ENCODE measurements at places on chromosomes 2 and 18. TPM values are rescaled to one million over a fixed set of nuclear protein-coding genes. Genes with fewer than 3 reads are reported as not detected.

Gene MYO7B
- total RNA-seq, result 0.58 TPM

Gene SIX2
- total RNA-seq, result not detected

Gene ERICH2
- total RNA-seq, result not detected

Gene SIX3
- total RNA-seq, result not detected

Gene SCN9A
- total RNA-seq, result not detected

Gene LYPD6B
- total RNA-seq, result not detected

Gene CHRNG
- total RNA-seq, result not detected

Gene MBD5
- total RNA-seq, result 17.6 TPM

Gene PSTPIP2
- 13.5 TPM for total RNA-seq

Gene REG3A
- not detected for total RNA-seq

Gene ARMC9
- total RNA-seq, result 3.0 TPM

Gene CYP1B1
- total RNA-seq, result 3.3 TPM

GRCh38 chr18:6215888-6216287 lies 198.8 kb downstream of the L3MBTL4 start:
- DNase-seq, result no peak

- DNase-seq, result no peak
These were observed 119.6 kb downstream of the SPOPL start for GRCh38 chr2:138621139-138621538.

DNA sequence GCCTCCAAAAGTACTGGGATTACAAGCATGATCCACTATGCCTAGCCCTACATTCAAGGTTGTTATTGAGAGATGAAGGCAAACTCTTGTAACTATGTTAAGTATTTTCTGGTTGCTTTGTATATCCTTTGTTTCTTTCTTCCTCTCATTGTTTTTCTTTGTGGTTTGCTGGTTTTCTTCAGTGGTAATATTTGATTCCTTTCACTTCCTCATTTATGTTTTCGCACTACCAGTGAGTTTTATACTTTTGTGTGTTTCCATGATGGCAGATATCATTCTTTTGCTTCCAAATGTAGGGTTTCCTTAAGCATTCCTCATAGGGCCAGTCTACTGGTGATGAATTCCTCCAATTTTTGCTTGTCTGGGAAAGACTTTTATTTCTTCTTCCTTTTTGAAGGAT lies 90.2 kb downstream of the NCK2 start:
- DNase-seq, result no peak

- no peak for DNase-seq
These were observed 2.9 kb upstream of the SLC19A3 start for GRCh38 chr2:227720680-227721079.

DNA sequence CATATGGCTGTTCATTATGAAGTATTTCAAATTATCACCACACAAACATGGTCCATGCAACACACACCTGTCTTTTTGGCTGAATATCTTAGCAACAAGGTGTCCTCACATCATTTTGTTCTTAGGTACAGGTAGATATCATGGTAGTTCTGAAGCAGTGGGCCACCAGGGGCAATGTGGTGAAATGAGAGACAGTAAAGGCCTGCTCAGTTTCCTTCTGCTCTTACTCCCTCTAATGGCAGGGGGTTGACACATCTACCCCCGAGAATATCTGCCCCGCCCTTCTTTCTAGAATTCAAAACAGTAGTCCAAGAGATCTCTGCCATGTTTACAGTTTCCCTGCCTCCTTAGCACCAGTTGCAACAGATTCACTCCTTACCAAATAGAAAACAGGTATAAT lies 147.0 kb upstream of the KLHL14 start:
- DNase-seq, result no peak

GRCh38 chr18:34548120-34548972 lies 161.8 kb upstream of the DTNA start:
- DNase-seq, result no peak

DNA sequence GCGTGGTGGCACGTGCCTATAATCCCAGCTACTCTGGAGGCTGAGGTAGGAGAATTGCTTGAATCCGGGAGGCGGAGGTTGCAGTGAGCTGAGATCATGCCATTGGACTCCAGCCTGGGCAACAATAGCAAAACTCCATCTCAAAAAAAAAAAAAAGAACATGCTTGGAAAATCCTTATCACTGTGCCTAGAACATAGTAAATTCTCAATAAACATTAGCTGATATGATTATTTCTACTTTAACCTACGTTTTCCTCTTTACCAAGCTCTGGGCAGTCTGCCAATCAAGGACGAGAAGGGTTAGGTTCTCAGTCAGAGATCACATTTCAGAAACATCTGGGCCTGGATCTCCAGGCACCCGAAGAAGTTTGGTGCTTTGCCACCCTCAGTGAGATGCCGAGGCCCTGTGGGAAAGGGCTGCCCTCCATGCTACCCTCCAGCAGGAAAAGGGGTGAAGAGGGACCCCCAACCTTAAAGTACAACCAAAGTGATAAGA lies 107.7 kb downstream of the BCL11A start:
- DNase-seq, result no peak

DNA sequence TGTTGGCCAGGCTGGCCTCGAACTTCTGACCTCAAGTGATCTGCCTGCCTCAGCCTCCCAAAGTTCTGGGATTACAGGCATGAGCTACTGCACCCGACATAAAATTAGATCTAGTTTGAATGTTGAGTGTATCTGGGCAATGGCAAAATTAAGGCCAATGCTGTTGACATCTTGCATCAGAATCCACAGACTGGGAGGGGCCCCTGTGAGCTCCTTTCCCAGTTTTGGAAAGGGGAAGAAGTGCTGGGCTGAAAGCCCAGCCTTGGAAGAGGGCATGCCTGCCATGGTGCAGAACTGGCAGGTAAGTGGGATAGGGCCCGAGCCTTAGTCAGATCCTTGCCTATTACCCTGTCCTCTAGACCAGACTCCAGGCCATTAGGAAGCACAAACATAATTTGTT lies 4.5 kb upstream of the MYOM1 start:
- DNase-seq, result no peak

GRCh38 chr2:156435718-156436496 lies at the start of gene GPD2:
TSS of gene GPD2 (plus strand) at chr2:156436379. CDS start at chr2:156476106, 39,727 bp downstream.
- peak; percentile 67 for DNase-seq

DNA sequence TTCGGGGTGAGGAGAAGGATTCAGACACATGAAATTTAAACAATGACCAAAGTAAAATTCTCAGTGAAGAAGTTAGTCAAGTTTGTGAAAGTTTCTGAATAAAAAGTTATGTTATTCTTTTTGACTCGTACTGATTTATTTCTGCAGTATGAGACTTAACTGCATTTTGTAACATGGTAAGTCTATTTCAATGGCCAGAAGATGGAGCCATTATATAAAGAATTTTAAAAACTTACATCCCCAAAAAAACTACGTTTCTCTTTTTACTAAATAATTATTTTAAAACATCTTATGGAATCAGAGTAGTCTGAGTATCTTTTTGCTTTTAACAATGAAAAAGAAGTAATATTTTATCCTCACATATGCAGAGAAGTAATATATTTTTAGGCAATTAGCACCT lies 51.4 kb upstream of the SCN1A start:
- no peak for DNase-seq

GRCh38 chr2:54092940-54093339 lies 22.5 kb upstream of the ACYP2 start:
- DNase-seq, result no peak

DNA sequence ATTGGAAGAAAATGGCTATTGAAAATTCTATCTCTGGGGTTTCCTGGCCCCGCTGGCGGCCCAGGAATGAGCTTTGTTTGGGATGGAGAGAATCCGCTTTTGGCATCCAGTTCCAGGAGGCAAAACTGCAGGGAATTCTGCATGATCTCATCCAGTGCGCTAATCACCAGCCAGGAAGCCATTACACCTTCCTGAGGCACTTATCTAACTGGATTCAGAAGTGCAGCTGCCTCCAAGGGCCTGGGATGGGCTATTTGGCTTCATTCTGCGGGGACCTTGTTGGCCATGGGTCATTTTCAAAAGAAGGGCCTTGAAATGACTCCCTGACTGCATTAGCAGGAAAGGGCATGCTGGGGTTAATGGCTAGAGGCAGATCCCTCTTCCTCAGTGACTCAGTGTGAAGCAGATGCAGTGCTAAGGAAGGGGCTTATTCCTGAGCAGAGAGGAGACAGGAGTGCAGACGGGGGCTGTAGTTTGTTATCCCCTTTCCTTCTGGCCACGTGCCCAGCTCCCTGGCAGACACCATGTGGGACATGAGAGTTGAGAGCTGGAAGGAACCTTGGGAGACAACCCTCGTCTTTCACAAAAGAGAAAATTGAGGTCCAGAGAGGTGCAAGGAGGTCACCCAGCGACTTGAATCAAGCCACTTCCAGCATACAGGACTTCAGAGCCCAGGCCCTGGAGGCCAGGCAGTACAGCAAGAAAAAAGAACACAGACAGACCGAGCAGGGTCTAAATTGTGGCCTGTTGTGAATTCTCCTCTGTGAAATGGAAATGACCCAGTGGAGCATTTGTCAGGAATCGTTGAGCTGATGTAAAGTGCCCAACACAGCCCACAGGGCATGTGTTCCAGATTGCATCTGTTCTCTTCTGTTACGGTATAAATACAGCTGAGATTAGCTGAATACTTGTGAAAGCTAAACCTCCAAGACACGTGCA lies 161.8 kb downstream of the PRKCE start:
- no peak for DNase-seq

DNA sequence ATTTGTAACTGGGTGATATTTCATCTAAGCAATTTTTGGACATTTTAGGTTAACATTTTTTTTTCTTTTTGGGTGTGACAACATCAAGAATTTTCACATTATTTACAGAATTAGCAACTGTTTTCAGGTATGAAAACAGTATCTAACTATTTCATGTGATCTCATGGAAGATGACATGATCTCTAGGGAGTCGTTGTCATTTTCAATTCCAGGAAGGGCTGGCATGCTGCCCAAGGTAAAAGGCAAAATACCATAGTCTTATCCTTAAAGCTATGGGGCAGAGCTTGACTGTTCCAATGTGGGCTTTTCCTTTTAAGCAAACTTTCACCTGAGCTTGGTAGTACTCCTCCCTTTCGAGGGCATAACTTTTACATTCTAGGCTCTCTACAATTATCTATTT lies 443.7 kb downstream of the DSEL start:
- no peak for DNase-seq

- DNase-seq, result no peak
These were observed 273.6 kb upstream of the NCKAP5 start for GRCh38 chr2:133841900-133842299.

- no peak for DNase-seq
These were observed 43.6 kb downstream of the ERBB4 start for GRCh38 chr2:212495046-212495445.

GRCh38 chr2:231222318-231223000 lies 24.0 kb downstream of the ARMC9 start:
- DNase-seq, result no peak

GRCh38 chr18:80213182-80213581 lies 34.1 kb downstream of the PARD6G start:
- DNase-seq, result no peak

- DNase-seq, result no peak
These were observed 78.6 kb downstream of the SATB2 start for GRCh38 chr2:199378948-199379650.

- no peak for DNase-seq
These were observed 17.0 kb upstream of the HPCAL1 start for GRCh38 chr2:10285556-10286198.

DNA sequence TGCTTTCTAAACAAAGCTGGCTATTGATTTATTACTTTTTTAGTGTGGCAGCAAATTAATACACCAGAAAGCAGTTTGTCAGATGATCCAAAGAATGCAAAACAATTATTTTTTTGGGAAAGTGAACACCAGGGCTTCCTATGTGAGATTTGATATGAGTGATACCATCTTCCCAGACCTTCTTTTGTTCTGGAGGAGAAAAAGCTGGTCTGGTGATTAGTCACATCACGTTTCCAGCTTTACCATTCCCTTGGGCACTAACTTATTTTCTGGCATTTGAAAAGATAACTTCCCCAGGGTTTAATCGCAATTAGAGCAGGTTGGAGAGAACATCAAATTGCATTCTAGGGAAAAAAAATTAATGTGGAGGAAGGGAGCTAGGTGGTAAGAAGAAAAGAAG lies 182.9 kb upstream of the TANK start:
- no peak for DNase-seq

- DNase-seq, result no peak
These were observed 438.0 kb downstream of the LRP1B start for GRCh38 chr2:141692829-141693228.

DNA sequence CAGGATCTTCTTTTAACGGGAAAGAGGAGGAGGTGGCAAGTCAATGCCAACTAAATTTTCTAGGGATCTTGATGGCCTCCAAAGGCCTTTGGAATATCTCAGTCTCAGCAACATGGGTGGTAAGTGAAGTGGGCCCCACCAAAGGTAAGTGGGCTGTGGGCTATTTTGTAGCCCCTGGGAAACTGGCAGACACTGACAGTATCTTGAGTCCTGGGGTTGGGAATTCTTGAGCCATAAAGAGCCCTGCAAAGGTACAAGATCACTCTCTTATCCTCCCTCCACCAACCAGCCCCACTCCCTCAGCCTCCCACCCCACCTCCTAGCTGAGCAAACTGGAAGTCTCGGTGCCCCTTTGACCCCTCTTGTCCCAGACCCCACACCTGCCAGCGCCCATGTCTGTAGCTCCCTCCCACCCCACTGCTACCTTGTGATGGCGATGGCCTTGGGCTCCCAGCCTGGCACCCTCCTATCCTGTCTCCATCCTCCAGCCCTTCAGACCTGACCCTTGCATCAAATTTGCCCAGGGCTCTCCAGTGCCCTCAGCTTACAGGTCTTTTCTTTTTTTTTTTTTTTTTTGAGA lies 8.5 kb downstream of the ATP6V1B1 start:
- no peak for DNase-seq

GRCh38 chr18:46518438-46518837 lies 138.6 kb downstream of the LOXHD1 start:
- no peak for DNase-seq

- no peak for DNase-seq
These were observed 309.6 kb downstream of the LRRTM1 start for GRCh38 chr2:79994965-79995364.

DNA sequence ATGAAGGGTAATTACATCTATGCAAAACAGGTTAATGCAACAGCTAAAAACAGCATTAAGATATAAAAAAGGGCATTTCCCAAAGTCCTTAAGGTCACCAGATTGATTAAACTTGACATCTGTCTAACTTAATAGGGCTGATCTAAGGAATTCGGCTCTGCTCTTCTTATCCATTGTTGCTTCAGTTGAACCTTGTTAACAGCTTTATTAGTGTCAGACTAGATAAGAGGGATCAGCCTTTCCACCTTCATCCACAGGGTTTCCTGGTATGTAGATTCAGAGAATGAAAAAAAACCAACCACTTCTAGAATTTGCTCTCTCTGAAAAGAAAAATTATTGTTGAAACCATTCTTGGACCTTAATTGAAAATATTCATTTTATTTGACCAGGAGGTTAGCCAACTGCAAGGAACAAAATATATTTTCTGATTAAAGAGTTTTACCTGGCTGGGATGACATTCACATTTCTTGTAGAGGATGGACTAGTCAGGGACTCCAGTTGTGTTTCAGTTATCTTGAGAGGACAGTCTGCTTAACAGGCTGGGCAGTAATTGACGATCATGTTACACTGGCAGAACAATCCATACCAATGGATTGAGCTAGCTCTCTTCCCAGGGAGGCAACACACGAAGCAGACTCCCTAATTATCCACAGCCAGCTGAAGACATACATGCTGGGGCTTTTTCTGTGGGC lies 357.4 kb upstream of the ACVR2A start:
- no peak for DNase-seq

Data from activated CD4-positive, alpha-beta memory T cell treated with anti-CD3 and anti-CD28 coated beads for 36 hours (primary cell).